ENCODE measurements at places on chromosomes 12 and 14.

DNA sequence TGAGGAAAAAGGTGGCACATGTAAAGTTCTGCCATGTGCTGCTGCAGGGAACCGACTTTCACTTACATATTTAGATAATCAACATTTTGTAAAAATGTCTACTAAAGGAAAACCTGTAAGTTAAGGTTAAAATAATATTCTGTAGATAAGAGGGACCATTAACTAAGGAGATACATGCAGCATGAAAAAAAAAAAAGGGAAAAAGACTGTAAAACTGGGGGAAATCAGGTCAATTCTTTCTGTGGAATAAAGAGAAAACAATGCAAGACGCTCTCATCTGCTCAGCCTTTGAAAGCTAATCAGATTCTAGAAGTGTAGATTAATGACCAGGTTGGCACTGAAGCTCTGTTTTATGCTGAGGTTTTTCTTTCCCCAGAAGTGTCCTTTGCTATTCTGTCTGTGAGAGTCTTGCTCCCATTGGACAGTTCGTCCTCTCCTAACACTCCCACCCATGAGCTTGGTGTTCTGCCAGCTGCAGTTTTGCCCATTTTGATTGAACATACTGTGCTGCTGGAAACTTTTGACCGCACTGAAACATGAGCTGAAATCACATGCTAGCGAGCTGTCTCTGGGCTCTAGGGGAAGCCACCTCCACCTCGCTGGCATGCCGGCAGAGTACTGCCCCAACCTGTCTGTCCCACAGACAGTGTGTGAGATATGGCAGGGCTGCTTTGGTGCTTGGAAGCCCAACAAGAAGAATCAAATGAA, 39.7 kb downstream of the PPTC7 start:
- DNase-seq = no peak

- DNase-seq = no peak
Observed at GRCh38 chr14:24198814-24199524, 3.7 kb upstream of the TM9SF1 start.

- DNase-seq = no peak
Observed at GRCh38 chr14:71749613-71750238, 182.5 kb upstream of the RGS6 start.

DNA sequence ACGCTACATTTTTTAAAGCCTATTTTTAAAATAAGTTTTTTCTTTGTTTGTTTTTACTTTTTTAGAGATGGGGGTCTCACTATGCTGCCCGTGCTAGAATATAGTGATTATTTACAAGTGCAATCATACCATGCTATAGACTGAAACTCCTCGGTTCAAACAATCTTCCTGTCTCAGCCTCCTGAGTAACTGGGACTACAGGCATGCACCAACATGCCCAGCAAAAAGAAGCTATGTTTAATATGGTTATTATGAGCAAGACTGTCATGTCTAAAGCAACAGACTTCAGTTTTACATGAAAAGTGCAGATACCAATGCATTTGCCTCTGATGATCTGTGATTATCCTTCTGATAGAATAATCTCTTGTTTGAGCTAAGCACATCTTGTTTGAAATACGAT, 45.6 kb upstream of the SGPP1 start:
- DNase-seq = no peak
